Memory B cell (primary cell): ENCODE measurements at places on chromosomes 5 and 9.

- no peak overlapping the region for H3K27ac ChIP-seq
- DNase-seq, result no peak
- H3K27me3 ChIP-seq, result peaks cover 1% of the 10 kb centered on the region
- no peak overlapping the region for H3K4me3 ChIP-seq
These were observed 577.2 kb upstream of the ZNF608 start for GRCh38 chr5:125323613-125324012.

DNA sequence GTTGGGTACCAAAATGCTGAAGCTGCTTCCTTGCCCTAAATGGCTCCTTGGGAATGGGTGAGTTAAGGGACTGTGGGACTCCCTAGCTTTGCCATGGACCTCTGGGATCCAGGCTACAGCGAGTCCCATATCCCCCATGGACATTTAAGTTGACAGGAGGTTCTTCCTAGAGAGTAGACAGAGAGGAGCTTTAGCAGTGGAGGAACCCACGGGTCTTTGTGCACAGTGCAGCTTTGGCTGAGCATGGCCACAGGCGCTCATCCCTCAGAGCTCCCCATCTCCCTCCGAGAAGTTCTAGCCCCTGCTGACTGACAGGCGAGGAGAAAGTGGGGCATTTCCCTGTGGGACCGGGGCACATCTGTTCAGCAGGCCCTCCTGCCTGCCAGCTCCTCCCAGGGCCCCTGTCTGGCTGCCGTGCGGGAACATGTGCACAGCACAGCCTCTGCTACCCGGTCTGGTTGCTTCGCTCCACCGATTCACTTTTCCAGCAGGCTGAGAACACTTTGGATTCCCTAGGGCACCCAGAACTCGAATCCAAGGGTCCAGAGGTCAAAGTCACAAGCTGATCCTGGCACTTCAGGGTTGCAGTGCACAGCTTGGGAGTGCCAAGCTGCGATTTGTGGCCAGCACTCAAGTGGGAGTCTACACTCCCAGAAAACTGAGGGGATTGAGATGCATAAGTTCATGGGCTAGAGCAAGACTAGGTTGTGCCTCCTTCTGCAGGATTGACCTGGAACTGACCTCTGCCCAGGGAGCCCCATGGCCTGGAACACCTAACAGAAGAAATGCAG, 40.6 kb upstream of the DMRTA1 start:
- H3K4me1 ChIP-seq, result no peaks in the 10 kb centered on the region
- H3K27me3 ChIP-seq, result peaks cover 2% of the 10 kb centered on the region
- H3K4me3 ChIP-seq, result no peak overlapping the region
- no peaks in the 10 kb centered on the region for H3K36me3 ChIP-seq
- no peak for DNase-seq
- H3K27ac ChIP-seq, result no peak overlapping the region

DNA sequence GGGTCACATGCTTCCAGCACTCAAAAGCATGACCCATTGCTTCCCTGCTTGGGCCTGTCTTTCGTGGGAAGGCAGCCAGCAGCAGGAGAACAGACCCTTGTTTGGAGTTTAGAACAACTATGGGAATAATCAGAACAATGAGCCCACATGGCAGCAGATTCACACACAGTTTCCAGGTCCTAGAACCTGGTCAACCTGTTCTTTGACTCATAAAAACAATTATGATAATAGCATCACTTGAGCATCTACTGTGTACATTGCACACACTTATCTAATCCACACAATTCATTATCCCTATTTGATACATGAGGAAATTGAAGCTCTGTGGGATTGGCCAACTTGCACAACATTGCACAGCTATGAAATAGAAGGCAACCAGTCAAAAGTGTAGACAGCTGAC, 41.7 kb downstream of the KLF4 start:
- H3K4me1 ChIP-seq, result no peaks in the 10 kb centered on the region
- no peak overlapping the region for H3K27ac ChIP-seq
- DNase-seq, result no peak
- H3K4me3 ChIP-seq, result no peak overlapping the region
- H3K27me3 ChIP-seq, result peaks cover 6% of the 10 kb centered on the region

DNA sequence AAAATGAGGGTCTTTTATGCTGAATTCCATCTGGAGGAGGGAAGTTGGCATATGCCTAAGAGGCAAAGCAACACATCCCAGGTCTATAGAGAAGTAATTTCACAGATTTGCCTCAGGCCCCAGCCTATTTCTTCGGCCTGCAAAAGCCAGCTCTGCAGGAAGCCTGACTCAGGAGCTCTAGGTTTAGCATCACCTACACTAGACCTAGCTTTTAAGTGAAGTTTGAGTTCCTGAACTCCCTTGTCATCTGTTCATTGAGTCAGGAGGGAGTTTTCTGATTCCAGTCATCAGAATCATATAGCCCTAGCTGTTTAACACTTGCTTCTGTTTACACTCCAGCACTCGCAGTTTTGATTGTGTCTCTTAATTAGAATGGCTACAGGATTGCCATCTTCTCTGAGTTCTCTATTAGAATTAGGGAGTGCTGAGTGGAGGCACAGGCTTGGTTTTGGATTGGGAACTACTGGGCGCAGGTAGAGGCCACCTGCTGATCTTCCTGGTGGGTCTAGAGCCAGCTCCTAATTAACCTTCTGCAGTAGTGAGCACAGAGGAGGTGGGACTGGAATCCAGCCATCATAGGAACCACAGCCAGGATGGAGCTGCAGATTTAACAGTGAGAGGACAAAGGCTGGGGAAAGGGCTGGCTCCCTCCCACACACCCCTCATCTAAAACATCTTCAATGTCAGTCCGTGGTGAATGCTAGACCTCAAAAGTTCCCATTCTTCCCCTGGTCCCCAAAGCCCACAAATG, 179.5 kb downstream of the TRIO start:
- H3K4me1 ChIP-seq, result peaks cover 16% of the 10 kb centered on the region
- no peaks in the 10 kb centered on the region for H3K27me3 ChIP-seq
- DNase-seq, result no peak
- H3K4me3 ChIP-seq, result no peak overlapping the region

GRCh38 chr9:114061830-114062474, 16.1 kb downstream of the AMBP start:
- DNase-seq, result no peak
- peaks cover 12% of the 10 kb centered on the region for H3K27me3 ChIP-seq
- no peak overlapping the region for H3K27ac ChIP-seq
- no peaks in the 10 kb centered on the region for H3K36me3 ChIP-seq

DNA sequence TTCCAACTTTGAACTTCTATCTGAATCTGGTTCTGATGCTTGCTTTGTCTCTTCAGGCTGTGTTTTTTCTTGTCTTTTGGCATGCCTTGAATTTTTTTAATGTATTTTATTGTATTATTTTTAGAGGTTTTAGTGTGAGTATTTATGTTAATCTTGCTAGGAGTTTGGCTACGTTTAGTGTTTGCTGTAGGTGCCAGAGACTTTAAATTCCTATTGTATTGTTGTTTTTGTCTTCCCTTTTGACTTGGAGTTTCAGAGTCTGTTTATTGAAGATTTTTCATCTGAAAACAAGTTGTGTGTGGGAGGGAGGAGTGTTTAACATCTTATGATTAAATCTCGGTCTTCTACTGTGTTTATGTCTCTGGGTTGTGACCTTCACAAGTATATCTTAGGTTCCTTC, 956.8 kb downstream of the TLE1 start:
- no peaks in the 10 kb centered on the region for H3K4me1 ChIP-seq
- no peak overlapping the region for H3K4me3 ChIP-seq
- H3K27me3 ChIP-seq, result no peaks in the 10 kb centered on the region

DNA sequence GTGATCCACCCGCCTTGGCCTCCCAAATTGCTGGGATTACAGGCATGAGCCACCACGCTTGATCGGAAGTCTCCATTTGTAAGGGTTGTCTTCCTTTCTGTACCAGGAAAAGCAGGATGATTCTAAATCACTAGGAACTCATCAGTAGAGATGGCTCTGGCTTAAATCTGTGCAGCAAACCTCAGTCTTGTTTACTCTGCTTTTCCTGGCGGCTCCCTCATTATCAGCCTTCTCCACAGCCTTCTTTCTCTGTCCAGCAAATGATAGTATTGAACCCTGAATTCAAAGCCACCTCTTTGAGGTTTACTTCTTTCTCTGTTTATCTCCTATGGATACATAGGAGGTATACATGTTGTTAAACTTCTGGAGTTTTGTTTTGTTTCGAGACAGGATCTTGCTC, 43.0 kb upstream of the GNE start:
- no peak overlapping the region for H3K27ac ChIP-seq
- no peaks in the 10 kb centered on the region for H3K36me3 ChIP-seq
- no peaks in the 10 kb centered on the region for H3K27me3 ChIP-seq
- no peaks in the 10 kb centered on the region for H3K4me1 ChIP-seq

DNA sequence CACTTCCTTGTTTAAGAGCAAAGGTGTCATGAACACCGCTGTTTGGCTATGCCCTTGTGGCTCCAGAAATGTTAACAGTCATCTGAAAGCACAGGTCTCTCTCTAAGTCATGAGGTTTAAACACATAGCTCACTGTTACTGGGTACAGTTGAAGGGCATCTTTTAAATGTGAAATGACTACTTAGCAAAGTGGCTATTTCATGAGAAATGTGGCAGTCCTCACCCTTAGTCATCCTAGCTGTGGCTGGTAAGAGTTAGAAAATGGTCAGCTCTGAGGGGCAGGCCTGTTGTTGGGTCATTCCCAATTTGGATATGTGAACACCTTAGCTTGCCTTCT, 24.2 kb upstream of the TMEM171 start:
- H3K27ac ChIP-seq, result no peak overlapping the region
- H3K4me1 ChIP-seq, result no peaks in the 10 kb centered on the region
- H3K27me3 ChIP-seq, result no peaks in the 10 kb centered on the region
- H3K4me3 ChIP-seq, result no peak overlapping the region

GRCh38 chr5:65928322-65928752, 2.0 kb downstream of the ERBIN start:
- no peaks in the 10 kb centered on the region for H3K27me3 ChIP-seq
- peaks cover 7% of the 10 kb centered on the region for H3K36me3 ChIP-seq
- H3K4me3 ChIP-seq, result peak overlapping the region; percentile 99
- no peak for DNase-seq
- H3K4me1 ChIP-seq, result peaks cover 26% of the 10 kb centered on the region
